ENCODE measurements at places on chromosomes 16 and 17.

GRCh38 chr17:40565769-40566409, 617 bp upstream of the CCR7 start:
- DNase-seq = no peak

GRCh38 chr16:75380870-75381269, 52.4 kb downstream of the CFDP1 start:
- DNase-seq = no peak

DNA sequence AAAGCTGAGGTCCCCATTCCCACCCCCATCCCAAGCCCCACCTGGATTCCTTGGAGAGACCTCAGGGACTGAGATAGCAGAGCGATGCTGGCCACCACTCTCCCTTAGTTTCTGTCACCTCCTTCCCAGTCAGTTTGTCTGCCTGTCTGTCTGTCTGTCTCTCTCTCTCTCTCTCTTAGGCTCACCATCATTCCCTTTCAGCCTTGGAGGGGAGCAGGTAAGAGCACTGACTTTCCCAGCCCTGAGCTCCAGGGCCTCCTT, 5.9 kb downstream of the CD300LB start:
- no peak for DNase-seq

- no peak for DNase-seq
These were observed 11.7 kb upstream of the CETP start for GRCh38 chr16:56950051-56950450.

Measured in hematopoietic multipotent progenitor cell treated with erythropoietin and hydrocortisone succinate and interleukin-3 and kit ligand, for 17 days (in vitro differentiated cells).